ENCODE measurements at places on chromosomes 6 and 20.

DNA sequence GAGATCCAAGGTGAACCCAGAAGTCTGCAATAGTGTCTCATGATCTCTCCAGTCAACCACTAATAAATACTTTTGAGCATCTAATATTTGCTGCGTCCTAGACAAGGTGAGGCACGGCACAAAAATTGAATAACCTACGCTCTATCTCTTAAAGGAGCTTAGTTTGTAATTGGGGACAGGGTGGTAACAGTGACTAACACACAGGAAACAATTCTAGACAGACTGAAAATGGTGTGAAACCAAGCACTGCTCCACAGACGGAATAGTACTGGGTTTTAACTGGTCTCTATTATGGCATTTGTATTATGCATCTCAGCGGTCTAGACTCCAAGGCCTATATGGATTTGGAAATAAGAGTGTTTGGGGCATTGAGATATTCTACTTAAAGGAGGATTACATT, 120.1 kb downstream of the CLIC5 start:
- no peak for DNase-seq

DNA sequence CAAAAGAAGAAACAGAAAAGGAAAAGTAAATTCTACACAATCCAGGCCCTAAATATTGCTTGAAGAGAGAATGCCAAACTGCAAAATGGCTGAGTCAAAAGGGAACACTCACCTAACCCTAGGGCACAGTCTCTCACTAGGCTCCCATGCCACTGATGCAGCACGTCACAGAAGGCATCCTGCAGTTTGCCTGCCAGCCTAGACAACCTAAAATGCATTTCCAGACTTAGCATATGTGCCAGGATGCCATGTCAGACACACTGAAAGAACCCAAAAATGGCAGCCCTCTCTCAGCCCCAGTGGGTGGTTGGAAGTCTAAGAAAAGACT, 10.6 kb upstream of the SIRPD start:
- no peak for DNase-seq

- DNase-seq: no peak
Measured at GRCh38 chr6:5814116-5814515, 192.6 kb downstream of the NRN1 start.

DNA sequence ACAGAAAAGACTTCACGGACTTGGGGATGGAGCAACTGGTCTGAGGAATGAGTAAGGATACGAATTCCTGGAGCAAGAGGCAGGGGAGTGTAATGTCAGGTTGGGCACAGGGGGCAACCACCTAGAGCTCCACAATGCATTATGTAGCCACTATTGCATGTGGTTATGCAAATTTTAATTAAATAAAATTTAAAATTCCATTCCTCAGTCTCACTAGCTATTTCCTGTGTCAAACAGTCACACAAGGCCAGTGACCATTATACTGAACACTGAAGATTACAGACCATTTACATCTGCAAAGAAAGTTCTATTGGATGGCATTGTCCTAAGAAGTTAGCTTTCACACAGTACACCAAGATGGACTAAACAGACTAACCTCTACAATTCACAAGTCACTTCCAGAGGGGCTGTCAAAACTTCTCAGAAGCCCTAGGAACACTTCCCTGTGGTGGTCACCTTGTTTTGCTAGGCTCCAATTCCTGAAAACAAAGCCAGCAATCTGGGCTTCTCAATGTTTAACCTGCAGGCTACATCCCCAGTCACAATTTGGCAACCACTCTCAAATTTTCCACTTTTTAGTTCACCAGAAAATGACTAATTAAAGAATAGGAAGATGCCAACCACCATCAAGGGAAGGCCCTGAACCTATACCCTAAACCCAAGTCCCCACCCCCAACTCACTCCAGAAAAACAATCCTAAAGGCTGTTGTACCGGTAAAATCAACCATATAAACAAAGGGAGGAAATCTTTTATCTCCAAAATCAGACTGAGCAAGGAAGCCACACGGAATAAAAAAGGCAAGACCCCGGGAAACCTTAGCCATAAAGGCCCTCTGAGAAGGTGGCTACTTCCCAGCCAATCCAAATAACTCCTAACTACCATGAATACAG, 34.2 kb upstream of the C20orf203 start:
- no peak for DNase-seq

DNA sequence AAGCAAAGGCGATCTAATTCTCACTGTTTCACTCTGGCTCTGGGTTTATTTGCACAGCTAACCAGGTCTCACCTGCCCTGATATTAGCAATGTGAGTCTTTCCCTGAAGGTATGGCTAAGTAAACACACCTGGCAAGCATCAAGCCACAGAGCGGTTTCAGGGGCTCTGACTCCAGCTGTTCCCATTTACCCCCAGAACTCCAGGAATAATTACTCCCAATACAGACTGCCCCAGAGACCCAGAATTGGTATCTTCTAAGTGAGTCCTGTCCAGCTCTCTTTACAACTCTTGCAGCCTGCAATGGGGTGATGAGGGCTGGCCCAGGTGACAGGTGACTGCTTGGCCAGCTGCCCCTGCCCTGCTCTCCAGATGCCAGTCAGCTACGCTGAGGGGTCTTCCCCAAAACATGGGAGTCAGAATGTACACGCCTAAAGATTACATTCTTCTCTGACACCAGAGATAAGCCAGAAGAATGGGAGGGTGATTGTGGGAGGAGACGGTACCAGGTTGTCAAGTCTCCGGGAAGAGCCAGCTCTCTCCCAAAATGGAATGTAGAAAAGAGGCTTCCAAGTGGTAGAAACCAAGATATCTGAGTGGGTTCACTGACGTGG, 4.9 kb upstream of the LRRN4 start:
- DNase-seq: no peak

DNA sequence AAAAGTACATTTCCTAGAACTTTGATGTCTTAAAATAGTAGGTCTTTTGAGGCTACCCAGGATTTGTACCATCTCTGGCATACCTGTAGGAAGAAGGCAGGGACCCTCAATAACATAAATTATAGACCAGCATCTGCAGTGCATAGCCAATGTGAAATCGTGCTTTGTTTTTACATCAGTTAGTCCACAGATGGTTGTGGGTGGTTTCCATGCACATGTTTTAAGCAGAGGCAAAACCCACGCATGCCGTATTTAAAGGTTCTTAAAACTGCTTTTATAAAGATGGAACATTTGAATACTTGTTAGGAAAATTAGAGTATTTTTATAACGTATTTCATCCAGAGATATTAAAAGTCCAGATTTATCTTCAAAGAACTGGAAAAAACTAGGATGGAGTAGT, 66.3 kb downstream of the SH3BGRL2 start:
- no peak for DNase-seq

DNA sequence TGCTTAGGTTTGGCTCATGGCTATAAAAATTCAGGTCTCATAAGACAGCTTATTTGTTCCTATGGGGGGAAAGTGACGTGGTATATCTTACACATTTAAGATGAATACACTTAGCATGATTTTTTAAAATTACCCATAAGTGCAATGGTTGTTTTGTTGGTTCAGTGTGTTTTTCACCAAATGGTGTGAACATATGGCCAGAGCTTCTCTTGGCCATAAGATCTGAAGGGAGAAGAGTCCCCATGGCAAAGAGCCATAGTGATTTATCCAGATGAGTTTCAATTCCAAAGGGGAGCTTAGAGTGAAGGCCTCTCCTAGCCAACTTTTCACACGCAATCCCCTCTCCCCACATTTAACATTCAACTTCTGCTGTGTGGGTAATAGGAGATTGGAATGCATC, 107.6 kb downstream of the TMEM242 start:
- peak; percentile 25 for DNase-seq

GRCh38 chr6:137490961-137491360, 3.2 kb downstream of the OLIG3 start:
- no peak for DNase-seq

DNA sequence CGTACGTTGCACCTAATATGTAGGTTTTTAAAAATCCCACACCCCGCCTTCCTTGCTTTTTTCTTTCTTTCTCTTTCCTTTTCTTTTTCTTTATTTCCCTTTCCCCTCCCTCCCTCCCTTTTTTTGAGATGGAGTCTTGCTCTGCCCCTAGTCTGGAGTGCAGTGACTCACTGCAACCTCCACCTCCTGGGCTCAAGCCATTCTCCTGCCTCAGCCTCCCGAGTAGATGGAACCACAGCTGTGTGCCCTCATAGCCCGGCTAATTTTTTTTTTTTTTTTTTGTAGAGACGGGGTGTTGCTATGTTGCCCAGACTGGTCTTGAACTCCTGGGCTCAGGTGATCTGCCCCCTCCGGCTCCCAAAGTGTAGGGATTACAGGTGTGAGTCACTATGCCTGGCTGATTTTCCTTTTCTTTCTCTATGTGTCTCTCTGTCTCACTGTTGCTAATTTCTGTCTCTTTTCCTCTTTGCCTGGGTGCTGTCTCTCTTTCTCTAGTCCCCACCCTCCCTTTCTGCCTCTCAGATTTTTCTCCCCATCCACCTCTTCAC, 61.2 kb downstream of the SRC start:
- DNase-seq: no peak

DNA sequence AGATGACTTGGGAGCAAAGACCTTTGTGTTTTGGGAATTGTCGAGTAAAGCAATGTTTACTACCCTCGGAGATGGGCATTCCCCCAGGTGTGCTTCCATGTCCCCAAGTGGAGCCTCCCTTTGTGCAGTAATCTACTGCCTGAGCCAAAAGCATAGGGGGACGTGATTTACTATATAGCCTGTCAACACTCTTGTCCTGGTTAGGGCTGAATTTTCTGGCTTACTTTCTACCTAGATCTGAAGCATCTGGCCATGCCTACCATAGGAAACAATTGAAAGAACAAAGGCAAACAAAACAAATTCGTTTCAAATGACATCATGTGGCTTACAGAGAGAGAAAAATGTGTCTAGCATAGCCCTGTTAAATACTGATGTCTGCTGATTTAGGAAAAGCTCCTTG, 350.6 kb downstream of the SAMD5 start:
- no peak for DNase-seq

- no peak for DNase-seq
Measured at GRCh38 chr20:10134176-10134575, 84.5 kb upstream of the SNAP25 start.

DNA sequence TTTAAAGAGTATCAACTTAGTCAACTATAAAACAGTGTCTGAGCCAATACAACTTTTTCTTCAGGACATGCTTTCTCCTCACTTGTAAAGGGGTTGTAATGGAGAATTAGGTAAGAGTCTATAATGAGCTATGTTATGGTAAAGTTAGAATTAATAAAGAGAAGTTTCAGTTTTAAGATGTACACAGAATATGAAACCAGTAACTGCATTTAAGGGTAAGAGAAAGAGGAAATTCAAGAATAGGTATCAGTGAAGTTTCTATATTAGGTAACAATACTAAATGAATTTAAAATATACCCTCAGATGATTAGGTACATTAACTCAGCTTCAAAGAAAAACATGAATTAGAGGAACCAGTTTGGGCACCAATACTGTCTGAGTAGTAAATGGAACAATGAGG, 1444.3 kb upstream of the ADGRB3 start:
- DNase-seq: no peak

DNA sequence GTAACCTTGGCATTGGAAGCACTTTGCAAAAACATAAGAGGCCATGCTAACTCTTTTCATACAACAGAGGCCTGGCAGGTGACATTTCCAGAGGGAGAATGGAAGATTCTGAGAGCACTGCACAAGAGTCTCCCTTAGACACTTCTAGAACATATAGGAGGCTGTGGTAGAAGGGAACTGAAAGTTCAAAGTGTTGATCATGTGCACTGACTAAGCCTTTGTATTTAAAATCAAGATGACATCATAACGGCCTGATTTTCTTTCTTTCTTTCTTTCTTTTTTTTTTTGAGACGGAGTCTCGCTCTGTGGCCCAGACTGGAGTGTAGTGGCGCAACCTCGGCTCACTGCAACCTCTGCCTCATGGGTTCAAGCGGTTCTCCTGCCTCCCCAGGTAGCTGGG, 26.8 kb upstream of the DNAAF9 start:
- no peak for DNase-seq

GRCh38 chr6:23953976-23954375, 172.0 kb upstream of the NRSN1 start:
- DNase-seq: no peak

DNA sequence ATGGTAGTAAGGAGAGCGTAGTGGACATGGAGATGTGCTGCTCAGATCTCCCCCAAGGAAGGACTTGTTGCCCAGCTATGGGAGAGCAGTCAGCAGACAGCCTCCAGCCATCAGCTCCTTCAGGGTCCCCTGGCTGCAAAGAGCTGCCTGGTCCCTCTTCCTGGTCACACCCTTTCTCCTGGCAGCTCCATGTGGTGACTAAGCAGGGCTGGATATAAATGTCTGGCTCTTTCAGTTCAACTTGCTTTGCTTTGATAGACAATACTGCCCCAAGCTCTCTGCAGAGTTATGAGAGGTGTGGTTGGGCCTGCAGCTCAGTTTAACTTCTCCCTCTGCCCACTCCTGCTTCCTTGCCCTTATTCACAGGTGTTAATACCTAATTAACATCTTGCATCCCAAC, 64.1 kb upstream of the DDR1 start:
- no peak for DNase-seq

DNA sequence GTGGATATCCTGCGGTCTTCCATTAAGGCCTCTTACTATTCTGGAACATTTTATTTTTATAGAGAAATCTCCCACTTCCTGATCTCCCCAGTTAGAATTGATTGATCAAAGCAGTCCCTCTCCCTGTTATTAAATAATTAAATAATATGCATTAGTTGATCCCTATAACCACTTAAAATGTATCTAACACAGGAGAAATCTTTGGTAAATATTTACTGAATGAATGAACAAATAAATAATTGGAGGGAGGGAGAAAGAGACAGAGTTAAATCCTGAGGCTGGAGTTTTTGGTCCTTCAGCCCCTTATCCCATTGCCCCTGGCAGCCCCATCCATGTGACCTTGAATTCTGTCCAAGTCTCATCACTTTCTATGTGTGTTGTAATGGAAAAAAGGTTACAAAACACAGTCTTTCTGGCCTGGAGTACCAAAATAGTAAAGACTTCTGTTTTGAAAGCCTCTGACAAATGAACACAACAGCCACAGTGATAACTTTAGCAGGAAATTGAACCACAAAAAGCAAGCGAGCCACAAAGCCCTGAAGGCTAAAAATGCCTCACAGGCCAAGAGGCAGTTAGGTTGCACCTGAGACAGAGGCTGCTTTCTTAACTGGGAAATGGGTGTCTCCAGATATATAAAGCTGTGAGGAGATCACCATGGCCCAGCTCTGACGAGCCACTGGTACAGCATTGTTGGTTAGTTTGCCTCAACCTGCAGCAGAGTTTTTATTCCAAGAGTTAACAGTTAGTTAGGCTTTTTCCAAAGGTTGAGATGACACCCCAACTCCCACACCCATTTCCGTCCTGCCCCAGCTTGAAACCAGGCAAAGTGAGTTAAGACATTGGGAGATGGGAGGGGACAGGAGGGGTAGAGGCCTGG, 11.3 kb downstream of the NT5E start:
- DNase-seq: no peak

- no peak for DNase-seq
Measured at GRCh38 chr20:4225745-4226144, 210.4 kb upstream of the RNF24 start.

- no peak for DNase-seq
Measured at GRCh38 chr20:35108921-35109320, 16.3 kb upstream of the TRPC4AP start.

GRCh38 chr6:10721850-10722569, 860 bp upstream of the TMEM14C start:
- DNase-seq: no peak

GRCh38 chr6:52152711-52153160, 33.4 kb upstream of the IL17A start:
- no peak for DNase-seq

Data from cerebellar nuclear complex (tissue), 1 donor.